ENCODE measurements at places on chromosomes 1 and 21.

DNA sequence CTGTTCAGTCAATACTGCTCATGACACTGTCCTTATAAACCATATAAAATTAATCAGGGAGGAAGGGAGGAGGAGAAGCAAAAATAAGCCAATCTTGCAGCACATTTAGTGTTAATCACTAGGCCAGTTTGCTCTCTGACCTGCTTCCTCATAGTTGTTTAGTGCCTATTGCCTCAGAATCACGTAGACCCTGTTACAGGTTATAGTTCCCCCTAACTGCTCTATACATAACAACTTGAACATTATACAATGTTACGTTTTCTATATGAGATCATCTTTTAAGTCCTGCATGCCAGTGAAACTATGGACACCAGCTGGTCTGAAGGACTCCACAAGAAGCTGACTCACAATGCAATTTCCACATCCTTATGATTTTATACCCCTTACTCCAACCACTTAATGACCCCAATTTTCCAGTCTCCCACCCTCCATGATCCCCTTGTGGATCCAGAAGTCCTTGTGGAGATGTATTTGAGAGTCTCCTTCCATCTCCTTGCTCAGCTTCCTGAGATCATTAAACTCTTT lies 34.9 kb upstream of the TACSTD2 start:
- DNase-seq: no peak

GRCh38 chr1:67285780-67286488 lies 21.7 kb upstream of the IL12RB2 start:
- no peak for DNase-seq

DNA sequence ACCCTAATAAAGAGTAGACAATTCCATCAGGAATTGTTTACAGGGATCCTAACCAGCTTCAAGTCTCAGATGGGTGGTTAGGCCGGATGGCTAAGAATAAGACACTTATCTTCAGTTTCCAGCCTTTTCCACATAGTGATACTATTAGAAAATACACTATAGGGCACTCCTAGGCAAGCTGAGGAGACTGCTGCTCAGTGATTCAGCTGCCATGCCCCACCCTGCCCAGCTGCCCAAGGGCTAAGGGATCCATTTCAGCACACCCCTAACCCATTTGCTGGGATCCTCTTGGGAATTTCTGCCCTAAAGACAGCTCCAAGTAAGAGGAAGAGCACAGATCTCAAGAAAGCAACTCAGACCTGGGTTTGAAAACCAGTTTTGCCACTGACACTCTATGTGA lies 31.9 kb downstream of the PLPP3 start:
- no peak for DNase-seq

- no peak for DNase-seq
Observed at GRCh38 chr1:167052389-167052788, 37.8 kb downstream of the GPA33 start.

GRCh38 chr1:68158837-68159236 lies 73.5 kb downstream of the WLS start:
- no peak for DNase-seq

- DNase-seq: no peak
Observed at GRCh38 chr1:47507881-47508701, 70.2 kb downstream of the FOXD2 start.

GRCh38 chr1:112769611-112770010 lies 54.5 kb upstream of the PPM1J start:
- no peak for DNase-seq

DNA sequence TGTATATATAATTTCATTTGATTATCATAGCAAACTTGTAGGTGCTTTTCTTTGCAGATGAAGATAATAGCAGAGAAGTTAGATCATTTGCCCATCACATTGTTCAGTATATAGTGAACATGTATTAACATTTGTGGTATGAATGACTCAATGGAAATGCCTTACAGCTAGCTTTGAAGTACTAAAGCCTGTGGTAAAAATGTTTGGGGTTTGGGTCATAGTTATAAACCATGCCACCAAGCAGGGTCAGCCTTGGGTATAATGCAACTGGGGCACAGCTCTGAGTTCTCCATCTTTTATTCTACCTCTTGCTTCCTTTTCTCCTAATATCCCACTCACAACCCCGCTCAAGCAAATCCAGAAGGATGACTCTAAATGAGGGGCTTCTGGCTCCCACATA lies 141.6 kb downstream of the KCNT2 start:
- no peak for DNase-seq

DNA sequence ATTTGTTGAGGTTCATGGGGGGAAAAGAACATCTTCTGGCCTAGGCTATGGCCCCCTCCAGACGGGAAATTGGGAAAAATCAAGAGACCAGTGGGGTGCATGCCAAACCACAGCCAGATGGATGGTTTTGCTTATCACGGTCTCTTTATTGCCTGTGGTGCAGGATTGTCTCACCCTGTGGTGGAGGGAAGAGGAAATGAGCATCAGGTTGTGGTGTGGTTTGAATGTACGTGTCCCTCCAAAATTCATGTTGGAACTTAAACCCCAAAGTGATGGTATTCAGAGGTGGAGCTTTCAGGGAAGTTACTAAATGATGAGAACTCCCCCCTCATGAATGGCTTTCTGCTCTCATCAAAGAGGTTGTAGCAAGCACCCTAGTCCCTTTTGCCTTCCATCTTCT lies 525.7 kb downstream of the NPHP4 start:
- DNase-seq: no peak

- no peak for DNase-seq
Observed at GRCh38 chr1:165287329-165287728, 69.2 kb downstream of the LMX1A start.

GRCh38 chr21:31546443-31547170 lies 112.9 kb upstream of the SOD1 start:
- DNase-seq: no peak

DNA sequence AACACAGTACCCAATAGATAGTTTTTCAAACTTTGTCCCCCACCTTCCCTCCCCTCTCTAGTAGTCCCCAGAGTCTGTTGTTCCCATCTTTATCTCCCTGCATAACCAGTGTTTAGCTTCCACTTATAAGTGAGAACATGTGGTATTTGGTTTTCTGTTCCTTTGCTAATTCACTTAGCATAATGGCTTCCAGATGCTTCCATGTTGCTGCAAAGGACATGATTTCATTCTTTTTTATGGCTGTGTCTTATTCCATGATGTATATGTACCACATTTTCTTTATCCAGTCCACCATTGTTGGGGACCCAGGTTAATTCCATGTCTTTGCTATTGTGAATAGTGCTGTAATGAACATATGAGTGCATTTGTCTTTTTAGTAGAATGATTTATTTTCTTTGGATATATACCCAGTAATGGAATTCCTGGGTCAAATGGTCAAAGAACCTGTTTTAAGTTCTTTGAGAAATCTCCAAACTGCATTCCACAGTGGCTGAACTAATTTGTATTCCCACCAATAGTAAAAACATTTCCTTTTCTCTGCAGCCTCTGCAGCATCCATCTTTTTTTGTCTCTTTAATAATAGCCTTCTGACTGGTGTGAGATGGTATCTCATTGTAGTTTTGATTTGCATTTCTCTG lies 126.0 kb downstream of the AK5 start:
- no peak for DNase-seq

- DNase-seq: no peak
Observed at GRCh38 chr1:95263450-95263849, 29.4 kb downstream of the RWDD3 start.

GRCh38 chr1:163147019-163147418 lies 55.7 kb downstream of the RGS5 start:
- DNase-seq: no peak

GRCh38 chr1:119778359-119778758 lies 9.7 kb upstream of the HMGCS2 start:
- DNase-seq: no peak

DNA sequence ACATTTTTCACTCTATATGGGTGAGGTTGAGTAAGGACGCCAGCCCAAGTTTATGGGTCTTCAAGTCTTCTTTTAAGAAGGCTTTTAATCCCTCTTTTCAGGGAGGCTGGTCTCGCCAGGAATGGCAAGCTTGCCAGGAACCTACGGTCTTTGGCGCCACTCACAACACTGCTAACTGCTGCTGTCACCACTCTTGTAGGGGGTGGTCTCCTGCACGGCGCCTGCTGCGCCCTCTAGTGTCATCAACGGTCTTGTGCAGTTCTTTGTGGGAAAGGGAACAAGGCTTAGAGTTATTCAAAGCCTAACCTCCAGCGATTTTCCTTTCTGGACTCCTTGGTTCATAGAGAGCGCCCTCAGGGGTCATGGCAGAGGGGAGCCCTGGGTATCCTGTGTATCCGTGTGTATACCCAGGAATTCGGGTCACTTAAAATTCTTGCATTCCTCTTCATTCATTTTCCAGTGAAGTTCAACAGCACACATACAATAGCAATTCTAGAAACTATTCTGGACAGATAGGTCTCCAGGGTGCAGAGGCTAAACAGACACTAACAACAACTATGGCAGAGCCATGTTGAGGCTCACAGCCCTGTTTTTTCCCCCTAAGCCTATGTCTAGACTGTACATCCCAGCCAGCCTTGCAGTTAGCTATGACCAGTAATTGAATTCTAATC lies 392.8 kb upstream of the CAMK1G start:
- no peak for DNase-seq

DNA sequence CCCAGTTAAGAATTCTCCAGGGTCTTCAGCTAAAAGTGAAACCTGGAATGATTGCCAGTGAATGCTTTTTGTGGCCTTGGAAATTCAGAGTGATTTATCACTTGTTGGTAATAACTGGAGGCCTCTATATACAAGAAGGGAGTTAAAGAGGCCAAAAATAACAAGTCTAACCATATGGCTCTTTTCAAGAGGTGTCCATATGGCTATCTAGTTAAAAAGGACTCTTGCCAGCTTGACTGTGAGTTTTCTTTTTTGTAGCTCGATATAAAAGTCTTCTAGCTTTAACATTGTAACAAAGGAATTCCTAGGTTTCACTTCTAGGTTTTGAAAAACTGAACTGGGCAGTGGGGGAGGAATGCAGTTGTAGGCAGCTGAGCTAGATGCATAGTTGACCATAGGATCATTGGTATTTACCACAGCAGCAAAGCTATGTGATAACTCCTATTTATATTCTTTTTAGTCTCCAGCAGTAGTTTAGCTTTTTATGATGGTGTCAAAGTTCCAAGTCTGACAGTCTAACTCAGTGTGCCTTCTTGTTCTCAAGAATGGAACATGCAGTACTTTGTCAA lies 44.4 kb downstream of the CACHD1 start:
- no peak for DNase-seq

GRCh38 chr1:69491416-69491815 lies 76.3 kb upstream of the LRRC7 start:
- no peak for DNase-seq

- no peak for DNase-seq
Observed at GRCh38 chr1:234169161-234169849, 204.0 kb upstream of the COA6 start.

DNA sequence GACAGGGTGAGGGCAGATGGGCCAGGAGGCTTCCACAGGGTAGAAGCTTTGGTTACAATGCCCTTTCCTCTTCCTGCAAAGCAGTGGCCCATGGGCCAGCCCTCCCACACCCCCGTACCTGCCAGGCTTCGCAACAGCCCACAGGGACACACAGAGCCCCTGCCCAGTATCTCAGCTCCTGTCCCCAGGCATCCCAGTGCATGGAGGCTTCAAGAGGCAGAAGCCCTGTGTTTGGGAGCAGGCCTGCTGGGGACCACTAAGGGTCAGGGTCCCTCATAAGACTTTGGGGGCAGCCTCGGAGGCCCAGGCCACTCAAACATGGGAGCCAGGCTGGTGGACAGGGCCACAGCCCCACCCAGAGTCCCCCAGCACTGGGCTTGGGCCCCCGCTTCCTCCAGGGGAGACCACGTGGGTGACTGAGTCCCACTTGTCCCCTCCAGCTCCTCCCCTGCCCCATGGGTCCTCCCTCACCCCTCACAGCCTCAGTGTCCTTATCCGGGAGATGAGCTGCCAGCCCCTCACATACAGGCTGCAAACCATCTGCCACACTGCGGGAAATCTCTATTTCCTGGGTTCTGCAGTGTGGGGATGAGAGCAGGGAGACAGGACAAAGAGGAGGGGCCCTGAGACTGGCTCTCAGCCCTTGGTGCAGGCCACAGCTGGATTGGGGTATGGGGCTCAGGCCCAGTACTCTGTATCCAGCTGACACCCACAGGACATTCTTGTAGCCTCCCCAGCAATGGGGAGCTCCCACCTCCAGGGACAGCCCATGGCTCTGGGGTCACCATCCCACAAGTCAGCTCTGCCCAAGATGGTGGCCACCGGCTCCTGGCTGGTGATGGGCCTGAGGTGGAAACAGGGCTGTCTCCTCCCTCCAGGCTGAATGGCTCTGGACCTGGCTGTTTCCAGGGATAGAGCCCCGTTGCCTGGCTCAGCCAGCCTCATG lies 50.7 kb downstream of the WNT9A start:
- DNase-seq: no peak

- no peak for DNase-seq
Observed at GRCh38 chr1:154883919-154884868, 14.1 kb upstream of the KCNN3 start.
